ENCODE measurements at places on chromosomes 1 and 21. TPM values are rescaled to one million over a fixed set of nuclear protein-coding genes. Genes with fewer than 3 reads are reported as not detected.
A peak's percentile ranks its signal among the peaks of the same experiment; 100 is the strongest.

- no peak for DNase-seq
Measured at GRCh38 chr1:59776960-59777852, 37.5 kb upstream of the HOOK1 start.

DNA sequence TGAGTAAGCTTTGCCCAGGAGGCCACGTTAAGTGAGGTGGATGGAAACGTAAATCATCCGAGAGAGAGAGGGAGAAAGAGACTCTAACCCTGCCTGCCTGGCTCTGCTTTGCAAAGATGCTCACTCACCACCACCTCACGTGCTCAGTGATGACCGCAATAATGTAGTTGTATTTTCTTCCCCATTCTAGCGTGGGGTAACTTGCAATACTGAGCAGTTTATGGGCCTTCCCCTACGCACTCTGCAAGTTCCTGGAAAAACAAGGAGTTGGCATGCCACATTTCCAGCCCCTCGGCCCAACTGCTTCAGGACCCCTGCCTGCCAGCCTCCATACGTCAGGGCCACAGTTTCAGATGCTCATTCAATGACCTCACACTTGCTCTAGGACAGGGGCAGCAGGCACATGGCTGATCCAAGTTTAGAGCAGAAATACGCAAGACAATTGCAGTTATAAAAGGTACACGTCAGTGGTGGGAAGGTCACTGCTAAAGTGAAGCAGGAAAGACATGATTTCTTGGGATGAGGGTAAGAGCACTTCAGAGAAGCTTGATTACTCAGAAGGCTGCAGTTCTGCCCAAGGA is 112.5 kb upstream of the RAB4A start:
- DNase-seq, result no peak

The SRGAP2 gene
- total RNA-seq, result 63.4 TPM

DNA sequence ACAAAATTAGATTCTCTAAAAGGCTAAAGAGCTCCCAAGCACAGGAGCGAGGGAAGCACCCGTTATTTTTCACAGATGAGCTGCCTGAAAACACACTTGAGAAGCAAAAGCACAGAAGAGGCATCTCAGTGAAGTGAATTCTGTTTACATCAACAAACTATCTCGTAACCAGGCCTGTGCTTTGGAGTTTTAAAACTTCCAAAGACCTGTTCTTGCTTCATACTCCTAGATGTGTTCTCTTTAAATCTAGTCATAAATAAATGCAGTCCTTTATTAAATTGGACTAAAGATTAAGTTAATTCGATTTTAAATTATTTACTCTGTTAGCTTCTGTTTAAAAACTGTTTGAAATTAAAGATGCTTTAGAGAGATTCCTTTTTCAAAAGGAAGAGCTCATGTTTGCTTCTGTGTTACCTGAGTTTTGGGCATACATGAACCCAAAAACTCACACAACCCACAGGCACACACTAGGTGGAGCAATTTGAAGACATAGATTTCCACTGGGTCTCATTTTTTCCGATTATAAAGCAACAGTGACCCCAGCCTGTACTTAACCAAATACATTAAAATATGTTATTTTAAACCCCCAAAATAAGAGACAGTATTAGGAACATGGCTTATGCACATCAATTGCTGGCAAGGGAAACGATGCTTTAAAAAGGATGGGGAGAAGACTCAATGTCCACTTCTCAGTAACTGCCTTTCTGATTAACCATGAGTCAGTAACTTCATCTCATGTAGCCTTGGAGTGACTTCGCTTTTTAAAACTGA is 648.2 kb downstream of the SMYD3 start:
- DNase-seq, result peak; percentile 28

- no peak for DNase-seq
Measured at GRCh38 chr1:156913809-156914387, 6.5 kb upstream of the LRRC71 start.

The GRIK3 gene
- total RNA-seq, result 0.59 TPM

DNA sequence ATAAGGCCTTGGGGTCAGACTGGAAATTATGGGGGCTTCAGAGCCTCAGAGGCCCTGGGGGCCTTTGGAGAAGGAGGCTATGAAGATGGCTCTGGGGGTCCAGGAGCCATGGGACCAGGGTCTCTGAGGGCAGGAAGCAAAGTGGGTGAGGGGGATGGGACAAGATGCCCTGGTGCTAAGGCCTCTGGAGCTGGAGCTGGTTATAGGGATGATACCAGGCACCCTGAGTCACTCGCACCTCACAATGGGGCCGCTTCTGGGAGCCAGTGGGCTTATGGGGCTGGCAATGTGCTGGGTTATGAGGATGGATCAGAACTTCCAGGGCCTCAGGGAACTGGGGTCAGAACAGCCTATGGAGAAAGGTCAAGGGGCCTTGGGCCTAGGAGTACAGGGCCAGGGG is 17.6 kb downstream of the IGFN1 start:
- no peak for DNase-seq

The KIF17 gene
- 2.5 TPM for total RNA-seq

GRCh38 chr1:59985911-59986515 is 59.4 kb upstream of the CYP2J2 start:
- no peak for DNase-seq

- DNase-seq, result no peak
Measured at GRCh38 chr1:164950541-164950986, 391.6 kb downstream of the PBX1 start.
